ENCODE measurements at places on chromosomes 16 and 17. TPM values are rescaled to one million over a fixed set of nuclear protein-coding genes. Genes with fewer than 3 reads are reported as not detected.

HBA2 gene
- not detected for total RNA-seq

PRSS36 gene
- total RNA-seq, result 0.24 TPM

- H3K4me1 ChIP-seq, result peaks cover 21% of the 10 kb centered on the region
- no peaks in the 10 kb centered on the region for H3K36me3 ChIP-seq
- H3K27me3 ChIP-seq, result peaks cover 72% of the 10 kb centered on the region
- no peak for DNase-seq
- H3K4me3 ChIP-seq, result no peak overlapping the region
- no peak overlapping the region for H3K27ac ChIP-seq
Observed at GRCh38 chr17:38587203-38587602, 18.5 kb downstream of the SRCIN1 start.

CCL8 gene
- total RNA-seq, result not detected

DNA sequence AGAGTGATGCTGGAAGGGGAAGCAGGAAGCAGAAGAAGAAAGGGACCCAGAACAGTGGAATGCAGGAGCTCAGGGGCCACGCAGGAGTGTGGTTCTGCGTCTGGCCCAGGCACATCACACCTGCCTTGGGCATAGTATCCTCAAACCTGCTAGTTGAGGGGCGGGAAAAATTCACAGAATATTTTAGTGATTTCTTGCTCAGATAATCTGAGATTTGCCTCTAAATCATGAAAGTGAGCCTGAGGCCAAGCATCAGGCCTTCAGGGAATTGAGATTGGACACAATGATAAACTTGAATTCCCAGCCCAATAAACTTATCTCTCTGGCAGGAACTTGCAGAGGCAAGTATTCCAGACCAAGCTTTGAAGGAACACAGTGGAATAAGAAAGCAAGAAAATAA is 48.5 kb upstream of the CCL2 start:
- peaks cover 32% of the 10 kb centered on the region for H3K27me3 ChIP-seq
- no peak for DNase-seq
- H3K4me3 ChIP-seq, result no peak overlapping the region
- H3K27ac ChIP-seq, result no peak overlapping the region
- H3K4me1 ChIP-seq, result peaks cover under 1% of the 10 kb centered on the region

DNA sequence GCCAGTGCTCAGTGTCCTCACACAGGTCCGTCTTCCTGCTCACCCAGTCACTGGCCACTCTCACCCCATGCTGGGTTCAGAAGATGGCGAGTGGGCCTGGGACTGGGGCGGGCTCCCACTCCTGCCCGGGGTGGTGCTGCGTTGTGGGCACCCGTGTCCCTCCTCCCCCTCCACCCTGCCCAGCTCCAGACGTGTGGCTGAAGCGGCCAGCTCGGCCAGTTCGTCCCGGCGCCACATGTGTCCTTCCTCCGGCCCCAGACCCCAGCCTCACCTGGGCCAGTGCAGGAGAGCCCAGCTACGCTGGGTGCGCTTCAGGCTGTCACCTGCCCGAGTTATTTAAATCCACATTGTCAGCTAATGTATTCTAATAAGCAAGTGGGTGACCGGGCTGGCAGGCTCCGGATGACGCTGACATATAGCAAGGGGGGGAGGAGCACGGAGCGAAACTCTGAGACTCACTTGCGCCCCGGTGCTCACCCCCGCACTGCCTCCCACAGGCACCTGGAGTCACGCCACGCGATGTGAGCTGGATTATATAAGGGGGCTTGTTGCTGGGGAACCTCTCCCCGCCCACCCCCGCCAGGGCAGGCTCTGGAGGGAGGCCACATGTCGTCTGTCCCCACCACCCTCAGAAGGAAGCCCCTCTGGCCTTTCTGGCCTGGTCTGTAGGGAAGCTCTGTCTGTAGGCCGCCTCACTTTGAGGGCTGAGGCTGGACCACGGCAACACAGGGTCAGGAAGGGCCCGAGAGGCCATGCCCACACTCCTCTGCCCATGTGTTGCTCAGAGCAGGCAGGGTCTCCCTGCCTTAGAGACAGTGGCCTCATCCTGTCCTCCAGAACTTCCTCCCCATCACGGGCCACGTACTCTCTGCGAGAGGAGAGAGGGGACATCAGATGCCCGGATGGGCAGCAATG is 7.1 kb upstream of the BAIAP2 start:
- peaks cover 8% of the 10 kb centered on the region for H3K4me1 ChIP-seq
- peaks cover 19% of the 10 kb centered on the region for H3K27me3 ChIP-seq
- DNase-seq, result no peak

GRCh38 chr16:381789-382717 is at the start of gene PGAP6:
TSS of gene PGAP6 (minus strand) at chr16:381978. CDS start at chr16:381821, 157 bp downstream.
- H3K4me1 ChIP-seq, result peaks cover 22% of the 10 kb centered on the region
- no peaks in the 10 kb centered on the region for H3K27me3 ChIP-seq
- no peaks in the 10 kb centered on the region for H3K36me3 ChIP-seq
- DNase-seq, result peak; percentile 73

DNA sequence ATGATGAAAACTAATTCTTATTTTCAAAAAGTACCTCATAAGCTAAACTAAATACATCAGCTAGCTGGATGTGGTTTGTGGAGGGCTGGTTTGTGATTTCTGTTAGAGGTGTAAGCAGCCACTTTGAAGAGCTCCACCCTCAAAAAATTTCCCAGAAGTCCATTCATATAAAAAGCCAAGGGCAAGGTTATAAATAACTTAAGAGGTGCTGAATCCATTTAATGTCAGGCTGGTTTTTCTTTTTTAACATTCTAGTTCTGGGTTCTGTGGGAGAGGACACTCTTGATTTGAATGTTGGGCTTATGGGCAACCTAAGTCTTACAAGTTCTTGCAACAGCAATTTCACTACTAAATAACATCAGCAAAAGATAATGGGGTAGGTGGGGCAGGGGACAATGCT is 3.4 kb upstream of the WIPI1 start:
- no peaks in the 10 kb centered on the region for H3K36me3 ChIP-seq
- no peaks in the 10 kb centered on the region for H3K27me3 ChIP-seq
- DNase-seq, result peak; percentile 53
- H3K27ac ChIP-seq, result peak overlapping the region; percentile 92

KRT10 gene
- total RNA-seq, result 28.4 TPM

- DNase-seq, result peak; percentile 64
- peaks cover 13% of the 10 kb centered on the region for H3K36me3 ChIP-seq
- no peak overlapping the region for H3K27ac ChIP-seq
- peaks cover 12% of the 10 kb centered on the region for H3K27me3 ChIP-seq
- H3K4me1 ChIP-seq, result peaks cover 17% of the 10 kb centered on the region
Observed at GRCh38 chr17:2055292-2056205, 646 bp downstream of the HIC1 start.

GRCh38 chr16:67164599-67165061 is at the start of gene HSF4:
TSS of gene HSF4 (plus strand) at chr16:67164745. CDS start at chr16:67164812, 67 bp downstream.
- peaks cover 33% of the 10 kb centered on the region for H3K4me1 ChIP-seq
- DNase-seq, result peak; percentile 40
- H3K36me3 ChIP-seq, result peaks cover 10% of the 10 kb centered on the region
- peaks cover 40% of the 10 kb centered on the region for H3K27me3 ChIP-seq
- H3K4me3 ChIP-seq, result peak within 1 kb of the TSS; percentile 23

- peak within 1 kb of the TSS; percentile 96 for H3K27ac ChIP-seq
- peaks cover 33% of the 10 kb centered on the region for H3K36me3 ChIP-seq
- peak within 1 kb of the TSS; percentile 89 for H3K4me3 ChIP-seq
- H3K27me3 ChIP-seq, result no peaks in the 10 kb centered on the region
- DNase-seq, result peak; percentile 80
Observed at GRCh38 chr17:17836818-17837379, at the start of gene SREBF1. TSS of gene SREBF1 (minus strand) at chr17:17836986. CDS start at chr17:17836817, 169 bp downstream.

- no peak overlapping the region for H3K4me3 ChIP-seq
- no peak for DNase-seq
- peaks cover 5% of the 10 kb centered on the region for H3K27me3 ChIP-seq
- no peak overlapping the region for H3K27ac ChIP-seq
- H3K36me3 ChIP-seq, result no peaks in the 10 kb centered on the region
Observed at GRCh38 chr17:27995554-27995953, 46.9 kb upstream of the NLK start.

GRCh38 chr17:72004011-72004427 is 116.8 kb upstream of the SOX9 start:
- no peak overlapping the region for H3K4me3 ChIP-seq
- no peak for DNase-seq
- H3K27me3 ChIP-seq, result no peaks in the 10 kb centered on the region
- H3K4me1 ChIP-seq, result no peaks in the 10 kb centered on the region
- no peaks in the 10 kb centered on the region for H3K36me3 ChIP-seq

- no peaks in the 10 kb centered on the region for H3K36me3 ChIP-seq
- H3K4me3 ChIP-seq, result no peak overlapping the region
- no peaks in the 10 kb centered on the region for H3K27me3 ChIP-seq
- H3K27ac ChIP-seq, result no peak overlapping the region
Observed at GRCh38 chr16:51577621-51578303, 426.7 kb upstream of the SALL1 start.

RNF227 gene
- 3.3 TPM for total RNA-seq

- H3K4me1 ChIP-seq, result no peaks in the 10 kb centered on the region
- H3K27ac ChIP-seq, result no peak overlapping the region
- no peaks in the 10 kb centered on the region for H3K36me3 ChIP-seq
- DNase-seq, result no peak
- no peaks in the 10 kb centered on the region for H3K27me3 ChIP-seq
- H3K4me3 ChIP-seq, result no peak overlapping the region
Observed at GRCh38 chr16:65510241-65510640, 388.4 kb upstream of the CDH11 start.

DNA sequence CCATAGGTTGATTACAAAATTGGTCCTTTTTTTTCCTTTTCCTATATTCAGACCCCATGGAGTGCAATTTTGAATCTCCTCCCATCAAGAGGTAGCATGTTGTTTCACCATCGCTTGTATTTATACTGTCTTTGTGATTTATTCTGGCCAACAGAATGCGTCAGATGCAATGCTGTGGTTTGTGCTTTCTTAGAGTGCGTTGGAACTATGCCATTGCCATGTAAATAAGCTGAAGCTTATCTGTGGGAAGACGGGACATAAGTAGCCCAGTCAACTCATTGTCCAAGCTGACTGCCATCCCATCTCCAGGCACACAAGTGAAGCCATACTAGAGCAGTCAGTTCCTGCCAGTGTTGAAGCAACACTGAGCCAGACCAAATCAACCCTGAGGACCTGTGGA is 1339.3 kb upstream of the GOT2 start:
- no peaks in the 10 kb centered on the region for H3K4me1 ChIP-seq
- H3K27ac ChIP-seq, result no peak overlapping the region
- H3K4me3 ChIP-seq, result no peak overlapping the region
- no peaks in the 10 kb centered on the region for H3K36me3 ChIP-seq

KRT20 gene
- not detected for total RNA-seq

TCF25 gene
- total RNA-seq, result 147 TPM

MPP3 gene
- total RNA-seq, result 0.41 TPM

DNA sequence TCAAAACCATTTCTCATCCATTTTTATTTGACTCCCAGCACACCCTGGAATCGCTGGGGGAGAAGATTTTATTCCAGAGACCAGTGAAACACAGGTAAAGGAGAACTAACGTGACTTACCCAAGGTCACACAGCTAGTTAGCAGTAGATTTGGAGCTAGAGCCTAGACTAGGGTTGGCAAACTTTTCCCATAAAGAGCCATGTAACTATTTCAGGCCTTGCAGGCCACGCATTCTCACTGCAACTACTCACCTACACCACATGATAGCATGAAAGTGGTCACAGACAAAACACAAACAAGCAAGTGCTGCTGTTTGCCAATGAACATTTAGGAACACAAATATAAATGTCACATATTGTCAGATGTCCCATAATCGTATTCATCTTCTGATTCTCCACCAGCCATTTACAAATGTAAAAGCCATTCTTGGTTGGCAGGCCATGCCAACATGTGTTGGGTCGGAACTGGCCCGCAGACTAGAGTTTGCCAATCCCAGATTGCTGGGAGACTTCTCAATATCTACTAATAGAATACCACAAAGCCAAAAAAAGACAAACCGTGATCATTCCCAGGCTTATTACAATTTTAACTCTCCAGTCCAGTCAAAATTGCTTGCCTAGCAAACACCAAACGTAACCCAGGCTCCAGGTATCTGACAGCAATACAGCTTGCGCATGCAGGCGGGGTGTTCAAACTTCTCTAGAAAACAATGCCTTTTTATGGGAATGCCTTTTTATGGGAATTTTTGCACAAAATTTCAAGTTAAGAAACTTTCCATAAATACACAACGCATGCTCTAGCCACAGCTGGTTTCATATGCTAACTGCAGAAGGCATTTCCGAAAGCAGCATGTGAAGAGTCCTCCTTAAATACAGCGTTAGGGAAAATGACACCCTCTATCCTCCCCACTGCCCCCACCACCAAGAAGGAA is 20.9 kb downstream of the ZFHX3 start:
- H3K4me1 ChIP-seq, result no peaks in the 10 kb centered on the region
- no peak for DNase-seq
- H3K27ac ChIP-seq, result no peak overlapping the region
- no peaks in the 10 kb centered on the region for H3K27me3 ChIP-seq
- H3K36me3 ChIP-seq, result no peaks in the 10 kb centered on the region

DNA sequence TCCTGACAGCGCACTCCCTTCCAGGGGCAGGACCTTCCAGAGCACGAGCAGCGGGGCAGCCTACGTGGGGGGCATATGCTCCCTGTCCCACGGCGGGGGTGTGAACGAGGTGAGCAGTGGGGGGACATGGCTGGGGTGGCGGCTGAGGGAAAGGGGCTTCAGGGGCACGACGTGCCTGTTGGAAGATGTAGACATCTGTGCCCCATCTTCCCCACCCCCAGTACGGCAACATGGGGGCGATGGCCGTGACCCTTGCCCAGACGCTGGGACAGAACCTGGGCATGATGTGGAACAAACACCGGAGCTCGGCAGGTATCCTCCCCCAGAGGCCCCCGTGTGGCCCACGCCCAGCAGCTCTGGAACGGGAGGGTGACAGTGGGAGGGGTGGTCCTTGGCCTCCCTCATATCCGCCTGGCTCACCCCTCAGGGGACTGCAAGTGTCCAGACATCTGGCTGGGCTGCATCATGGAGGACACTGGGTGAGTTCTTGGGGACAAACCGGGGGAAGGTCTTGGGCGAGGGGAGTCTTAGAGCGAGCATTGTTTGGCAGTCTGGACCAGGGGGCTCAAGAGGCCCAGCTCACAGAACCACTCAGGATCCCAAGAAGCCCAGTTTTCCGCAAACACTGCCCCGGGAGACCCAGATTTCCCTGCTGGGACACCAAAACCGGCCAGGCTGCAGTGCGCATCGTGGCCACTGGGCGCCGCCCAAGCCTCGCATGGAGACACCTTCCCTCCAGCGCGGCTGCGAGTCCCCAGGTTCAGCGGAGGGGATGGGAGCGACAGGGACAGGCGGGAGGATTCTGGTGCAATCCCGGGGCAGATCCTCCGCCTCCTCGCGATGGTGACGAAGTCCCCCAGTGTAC is 15.7 kb downstream of the ADAM11 start:
- H3K4me1 ChIP-seq, result peaks cover 5% of the 10 kb centered on the region
- peak; percentile 91 for DNase-seq
- peak overlapping the region; percentile 80 for H3K4me3 ChIP-seq
- peaks cover 5% of the 10 kb centered on the region for H3K27me3 ChIP-seq

DNA sequence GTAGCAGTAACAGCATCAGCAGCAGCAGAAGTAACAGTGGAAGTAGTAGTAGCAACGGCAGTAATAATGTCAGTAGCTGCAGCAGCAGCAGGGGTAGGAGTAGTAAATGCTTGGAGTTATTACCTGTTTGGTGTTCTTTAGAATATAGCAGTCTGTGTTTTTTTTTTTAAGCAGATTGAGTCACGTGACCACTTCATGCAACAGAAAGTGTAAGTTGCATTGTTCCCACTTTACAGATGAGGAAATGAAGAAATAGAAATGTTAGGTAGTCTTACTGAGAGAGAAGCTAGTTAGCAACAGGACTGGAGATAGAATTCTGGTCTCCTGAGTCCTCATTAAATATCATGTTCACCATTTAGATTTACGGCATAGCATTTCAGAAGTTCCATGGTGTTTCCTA is 358.2 kb downstream of the HAPSTR1 start:
- H3K4me1 ChIP-seq, result no peaks in the 10 kb centered on the region
